Left cardiac atrium (tissue), 4 donors: ENCODE measurements at places on chromosomes 6 and 20.
A peak's percentile ranks its signal among the peaks of the same experiment; 100 is the strongest.

DNA sequence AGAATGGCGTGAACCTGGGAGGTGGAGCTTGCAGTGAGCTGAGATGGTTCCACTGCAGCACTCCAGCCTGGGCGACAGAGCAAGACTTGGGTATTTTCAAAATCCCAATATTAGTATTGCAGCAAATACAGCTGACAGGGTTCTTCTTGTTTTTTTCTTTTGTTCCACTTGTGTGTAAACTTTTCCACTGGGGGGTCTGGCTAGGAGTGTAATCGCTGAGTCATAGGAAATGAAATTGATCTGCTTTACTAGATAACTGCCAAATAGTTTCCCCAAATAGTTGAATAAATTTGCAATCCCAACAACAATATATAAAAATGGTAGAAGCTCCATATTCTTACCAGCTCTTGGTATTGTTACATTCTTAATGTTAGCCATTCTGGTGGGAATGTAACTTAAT, 526.0 kb upstream of the SOX4 start:
- DNase-seq = no peak

- no peak for DNase-seq
Measured at GRCh38 chr6:157020398-157020797, 243.2 kb downstream of the ARID1B start.

DNA sequence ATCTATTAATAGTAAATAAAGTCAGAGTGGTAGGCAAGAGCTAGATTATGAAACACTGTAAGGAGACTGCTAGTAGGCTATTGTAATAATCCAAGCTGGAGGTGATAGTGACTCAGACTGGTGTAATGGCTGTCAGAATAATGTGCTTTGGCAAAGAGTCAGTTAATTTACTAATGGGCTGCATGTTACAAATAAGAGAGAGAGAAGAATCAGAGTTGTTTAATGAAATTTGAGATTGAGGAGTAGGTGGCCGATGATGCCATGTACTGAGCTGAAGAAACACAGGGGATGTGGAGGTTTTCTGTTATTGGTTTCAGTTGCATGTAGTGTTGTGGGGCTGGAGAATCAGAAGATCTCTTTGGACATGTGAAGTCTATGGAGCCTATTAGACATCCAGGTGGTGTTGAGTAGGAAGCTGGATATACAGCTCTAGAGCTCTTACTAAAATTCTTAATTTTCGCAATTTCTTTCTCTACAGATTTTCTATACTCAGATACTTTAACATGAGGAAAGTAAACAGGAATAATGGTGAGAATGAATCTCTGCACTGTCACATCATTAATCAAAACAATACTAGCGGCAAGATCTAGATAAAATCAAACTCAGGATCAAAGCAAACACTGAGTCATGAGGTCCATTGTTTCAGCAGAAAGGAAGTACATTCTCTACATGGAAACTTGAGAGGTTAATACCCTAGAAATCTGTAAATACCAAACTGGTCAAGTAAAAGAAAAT, 167.7 kb downstream of the SIM1 start:
- no peak for DNase-seq

GRCh38 chr20:63330940-63331339, 30.2 kb downstream of the CHRNA4 start:
- DNase-seq = no peak

GRCh38 chr6:90468080-90468479, 118.8 kb downstream of the MAP3K7 start:
- no peak for DNase-seq

DNA sequence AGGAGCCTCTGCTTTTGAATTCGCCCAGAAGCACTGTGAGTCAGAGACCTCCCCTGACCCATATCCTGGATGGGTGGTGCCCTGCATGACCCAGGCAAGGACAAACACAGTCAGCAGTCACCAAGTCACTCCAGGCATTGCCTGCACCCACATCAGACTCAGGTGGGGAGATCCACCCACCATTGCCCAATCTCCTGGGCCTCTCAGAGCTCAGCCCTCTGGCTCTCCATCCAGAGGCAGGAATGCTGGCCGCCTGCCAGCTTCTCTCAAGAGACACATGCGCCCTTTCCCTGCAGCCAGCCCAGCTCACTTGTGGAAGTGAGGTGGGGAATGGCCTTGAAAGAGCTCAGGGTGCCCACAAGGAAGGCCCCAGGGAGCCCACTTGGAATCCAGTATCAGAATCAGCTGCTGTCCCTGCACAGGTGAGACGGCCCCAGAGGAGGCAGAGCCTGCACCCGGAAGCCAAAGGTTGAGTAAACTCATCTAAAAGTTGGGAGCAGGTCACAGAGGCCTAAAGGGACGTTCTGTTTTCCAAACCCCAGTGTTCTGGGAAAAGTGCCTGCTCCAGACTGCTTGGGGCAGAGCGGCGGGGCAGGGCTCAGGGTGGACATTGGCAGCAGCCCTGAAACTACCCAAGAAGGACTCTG, 129.8 kb downstream of the PREX1 start:
- peak; percentile 86 for DNase-seq

GRCh38 chr6:927157-927556, 234.2 kb upstream of the EXOC2 start:
- DNase-seq = no peak

- no peak for DNase-seq
Measured at GRCh38 chr6:19795211-19795610, 42.0 kb upstream of the ID4 start.

- DNase-seq = no peak
Measured at GRCh38 chr6:104522533-104522932, 337.2 kb downstream of the HACE1 start.
